ENCODE measurements at places on chromosomes 4 and X.

- no peak for DNase-seq
These were observed 63.5 kb downstream of the GEMIN8 start for GRCh38 chrX:13966071-13966792.

- DNase-seq, result no peak
These were observed 313.0 kb downstream of the ARHGAP10 start for GRCh38 chr4:148044912-148045352.

GRCh38 chr4:168717847-168718246 is 221.0 kb downstream of the PALLD start:
- no peak for DNase-seq

DNA sequence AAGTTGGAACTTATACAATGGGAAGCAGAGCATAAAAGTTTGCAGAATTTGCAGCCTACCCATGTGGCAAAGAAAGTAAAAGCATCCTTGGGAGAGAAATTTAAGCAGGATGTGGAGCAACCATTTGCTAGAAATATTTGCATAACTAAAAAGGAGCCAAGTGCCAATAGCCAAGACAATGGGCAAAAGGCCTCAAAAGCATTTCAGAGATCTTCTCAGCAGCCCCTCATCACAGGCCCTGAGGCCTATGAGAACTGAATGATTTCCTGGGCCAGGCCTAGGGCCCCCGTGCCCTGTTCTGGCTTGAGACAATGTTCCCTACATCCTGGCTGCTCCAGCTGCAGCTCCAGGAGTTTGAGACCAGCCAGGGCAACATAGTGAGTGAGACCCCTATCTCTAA is 25.3 kb upstream of the RAB28 start:
- no peak for DNase-seq

GRCh38 chrX:129534816-129535578 is 5.1 kb upstream of the OCRL start:
- DNase-seq, result no peak

- DNase-seq, result no peak
These were observed 58.0 kb downstream of the PPP3CA start for GRCh38 chr4:101289306-101289705.

DNA sequence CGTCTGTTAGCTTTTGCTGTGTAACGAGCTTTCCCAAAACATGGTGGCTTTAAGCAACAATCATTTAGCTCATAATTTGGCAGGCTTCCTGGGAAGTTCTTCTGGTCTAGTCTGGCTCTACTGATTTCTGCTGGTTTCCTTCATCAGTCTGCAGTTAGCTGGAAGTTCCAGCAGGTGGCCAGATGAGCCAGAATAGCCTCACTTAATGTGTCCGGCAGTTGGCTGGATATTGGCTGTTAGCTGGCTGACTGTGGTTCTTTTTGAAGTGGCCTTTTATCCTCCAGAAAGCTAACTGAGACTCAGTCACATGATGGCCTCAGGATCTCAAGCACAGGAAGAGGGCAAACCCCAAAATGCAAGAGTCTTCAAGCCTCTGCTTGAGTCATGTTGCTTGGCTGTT is 34.9 kb downstream of the FTHL17 start:
- peak; percentile 26 for DNase-seq

DNA sequence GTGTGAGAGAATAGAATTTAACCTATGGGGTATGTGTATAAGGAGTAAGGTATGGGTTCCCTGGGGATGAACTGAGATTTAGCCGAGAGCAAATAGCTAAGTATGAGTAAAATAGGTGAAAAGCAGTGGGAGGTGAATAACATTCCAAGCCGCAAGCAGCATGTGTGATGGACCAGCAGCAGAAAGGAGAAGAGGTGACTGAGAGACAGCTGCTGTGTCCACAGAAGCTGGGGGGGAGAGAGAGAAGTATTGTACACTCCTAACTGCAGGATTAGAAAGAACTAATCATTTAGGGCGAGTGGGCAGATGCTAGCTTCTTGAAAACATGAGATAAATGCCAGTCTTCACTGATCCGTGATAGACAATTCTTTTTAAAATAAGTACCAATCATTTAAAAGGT is 296.0 kb downstream of the KLHL4 start:
- no peak for DNase-seq

GRCh38 chrX:123454712-123455431 is 270.8 kb downstream of the GRIA3 start:
- DNase-seq, result no peak

DNA sequence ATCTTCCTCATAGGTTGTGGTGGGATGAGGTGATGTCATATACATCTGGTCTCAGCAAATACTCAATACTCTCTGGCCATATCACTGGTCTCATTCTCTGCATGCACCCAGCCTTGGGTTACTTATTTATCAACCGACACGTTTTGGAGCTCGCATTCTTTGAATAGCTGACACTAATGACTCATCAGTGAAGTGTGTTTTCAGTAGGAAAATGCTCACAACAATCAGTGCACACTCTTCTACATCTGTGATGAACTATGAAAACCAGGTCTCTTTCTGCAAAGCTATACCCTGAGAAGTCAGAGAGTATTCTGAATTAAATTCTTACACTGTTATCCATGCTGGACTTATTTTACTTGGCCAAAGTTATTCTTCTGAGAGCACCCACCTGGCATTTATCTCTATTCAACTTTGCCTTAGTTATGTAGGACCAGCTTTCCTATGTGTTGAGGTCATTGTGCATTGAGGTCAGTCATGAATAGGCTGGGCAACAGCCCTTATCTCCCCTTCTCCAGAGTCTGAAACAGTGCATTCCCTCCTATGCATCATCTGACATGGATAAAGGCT is 58.7 kb upstream of the DHX15 start:
- DNase-seq, result no peak

DNA sequence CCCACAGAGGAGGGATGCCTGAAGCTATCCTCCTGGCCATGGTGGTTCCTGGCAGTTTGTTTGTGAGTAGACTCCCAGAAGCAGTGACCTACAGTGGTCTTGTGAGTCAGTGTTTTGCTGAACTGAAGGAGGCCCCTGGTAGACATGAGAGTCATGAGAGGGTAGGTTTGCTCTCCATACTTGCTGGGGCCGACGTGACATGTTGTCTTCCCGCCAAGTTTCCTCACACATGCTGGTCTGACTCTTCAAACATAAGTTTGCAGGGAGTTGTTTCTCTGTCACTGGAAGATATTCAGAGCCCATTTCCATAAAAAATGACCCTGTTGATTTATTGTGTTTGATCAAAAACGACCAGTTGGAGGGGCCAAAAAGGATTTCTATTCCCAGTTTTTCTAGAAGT is 131.1 kb upstream of the SCML1 start:
- no peak for DNase-seq

DNA sequence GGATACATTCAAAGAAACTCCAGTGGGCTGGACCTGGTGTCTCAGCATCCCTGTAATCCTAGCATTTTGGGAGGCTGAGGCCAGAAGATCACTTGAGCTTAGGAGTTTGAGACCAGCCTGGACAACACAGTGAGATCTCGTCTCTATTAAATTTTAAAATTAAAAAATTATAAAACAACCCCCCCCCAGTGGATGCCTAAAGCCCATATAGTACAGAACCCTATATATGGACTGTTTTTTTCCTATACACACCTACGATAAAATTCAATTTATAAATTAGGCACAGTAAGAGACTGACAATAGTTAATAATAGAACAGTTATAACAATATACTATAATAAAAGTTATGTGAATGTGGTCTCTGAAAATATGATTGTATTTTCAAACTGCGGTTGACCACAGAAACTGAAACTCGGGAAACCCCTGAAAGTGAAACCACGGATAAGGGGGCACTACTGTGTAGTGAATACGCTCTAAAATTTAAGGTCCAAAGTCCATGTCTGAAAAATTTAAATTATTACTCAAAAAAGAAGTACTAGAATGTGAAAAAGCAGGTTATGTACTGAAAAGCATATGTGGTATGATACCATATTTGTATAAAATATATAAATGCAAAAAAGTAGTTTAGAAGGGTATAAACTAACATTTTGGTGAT is 2.0 kb downstream of the SMIM14 start:
- peak; percentile 46 for DNase-seq

DNA sequence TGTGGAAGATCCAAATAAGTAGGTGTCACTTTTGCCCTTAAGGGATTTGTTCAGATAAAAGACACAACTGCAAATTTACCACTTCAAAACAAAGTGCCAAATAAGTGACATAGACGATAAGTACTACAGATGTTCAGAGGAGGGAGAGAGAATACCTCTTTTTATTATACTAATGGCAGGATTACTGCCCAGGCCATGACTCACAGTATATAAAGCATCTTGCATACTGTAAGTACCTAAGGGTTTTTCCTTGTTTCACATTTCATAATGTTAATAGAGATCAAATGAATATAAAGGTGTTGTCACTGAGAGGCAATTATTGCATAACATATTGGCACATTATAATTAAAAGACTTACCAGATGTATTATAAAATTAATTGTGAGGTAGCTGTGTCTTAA is 46.4 kb downstream of the PTPN13 start:
- no peak for DNase-seq

DNA sequence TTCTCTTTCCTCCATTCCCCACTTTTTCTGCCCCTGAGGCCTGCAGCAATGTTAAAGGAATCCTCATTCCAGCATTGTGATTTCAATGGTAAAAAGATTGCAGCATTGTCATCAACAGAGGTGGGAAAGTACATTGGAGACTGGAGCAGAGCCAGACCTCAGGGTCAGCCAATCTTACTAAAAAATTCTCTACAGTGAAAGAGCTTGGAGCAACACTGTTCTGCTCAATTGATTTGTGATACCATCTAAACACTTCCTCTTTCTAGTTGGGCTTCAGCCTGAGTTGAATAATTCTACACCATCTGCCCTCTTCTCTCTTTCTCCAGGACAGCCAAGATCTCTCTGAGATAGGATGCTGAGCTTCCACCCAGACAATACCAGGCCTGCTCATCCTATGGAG is 176.5 kb downstream of the AR start:
- no peak for DNase-seq

DNA sequence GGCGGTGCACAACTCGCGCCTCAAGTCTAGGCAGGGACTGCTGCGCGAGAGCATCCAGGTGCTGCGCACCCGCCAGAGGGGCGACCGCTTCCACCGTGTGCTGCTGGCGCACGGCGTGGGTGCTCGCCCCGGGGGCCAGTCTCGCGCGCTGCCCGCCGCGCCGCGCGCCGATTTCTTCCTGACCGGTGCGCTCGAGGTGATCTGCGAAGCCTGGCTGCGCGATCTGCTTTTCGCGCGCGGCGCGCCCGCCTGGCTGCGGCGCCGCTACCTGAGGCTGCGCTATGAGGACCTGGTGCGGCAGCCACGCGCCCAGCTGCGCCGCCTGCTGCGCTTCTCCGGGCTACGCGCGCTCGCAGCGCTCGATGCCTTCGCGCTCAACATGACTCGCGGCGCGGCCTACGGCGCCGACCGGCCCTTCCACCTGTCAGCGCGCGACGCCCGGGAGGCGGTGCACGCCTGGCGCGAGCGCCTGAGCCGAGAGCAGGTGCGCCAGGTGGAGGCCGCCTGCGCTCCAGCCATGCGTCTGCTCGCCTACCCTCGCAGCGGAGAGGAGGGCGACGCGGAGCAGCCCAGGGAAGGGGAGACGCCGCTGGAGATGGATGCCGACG is 1.3 kb downstream of the CHST7 start:
- peak; percentile 69 for DNase-seq

GRCh38 chrX:125710403-125711062 is 390.9 kb downstream of the TEX13C start:
- DNase-seq, result no peak

DNA sequence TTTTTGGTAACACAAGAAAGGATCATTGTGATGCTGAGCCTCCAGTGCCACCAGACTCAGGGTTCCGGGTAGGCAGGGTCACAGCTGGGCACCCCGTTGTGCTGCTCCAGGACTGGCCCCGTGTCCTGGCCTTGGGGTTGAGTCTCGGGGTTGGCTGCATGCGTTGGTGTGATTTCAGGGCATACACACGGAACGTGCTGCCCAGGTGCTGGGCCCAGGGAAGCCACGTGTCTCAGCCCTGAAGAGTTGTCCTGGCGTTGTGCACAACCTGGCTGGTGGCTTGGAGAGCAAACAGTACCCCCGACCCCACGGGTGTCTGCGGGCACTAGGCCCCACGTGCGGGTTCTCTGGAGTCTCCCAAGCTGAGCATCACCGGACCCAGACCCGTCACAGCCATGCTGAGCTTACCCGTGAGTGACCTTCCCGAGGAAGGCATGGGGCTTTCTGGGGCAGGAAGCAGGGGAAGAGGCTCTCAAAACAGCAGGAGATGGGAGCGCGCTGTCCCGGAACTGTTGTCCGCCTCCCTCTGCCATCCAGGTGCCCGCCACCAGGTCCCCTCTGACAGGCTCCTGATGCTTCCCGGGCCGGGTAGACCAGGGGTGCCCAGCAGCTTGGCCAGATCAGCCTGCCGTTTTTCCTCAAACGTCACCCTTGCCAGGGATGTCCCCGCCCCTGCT is 66.1 kb upstream of the ENPP6 start:
- no peak for DNase-seq

DNA sequence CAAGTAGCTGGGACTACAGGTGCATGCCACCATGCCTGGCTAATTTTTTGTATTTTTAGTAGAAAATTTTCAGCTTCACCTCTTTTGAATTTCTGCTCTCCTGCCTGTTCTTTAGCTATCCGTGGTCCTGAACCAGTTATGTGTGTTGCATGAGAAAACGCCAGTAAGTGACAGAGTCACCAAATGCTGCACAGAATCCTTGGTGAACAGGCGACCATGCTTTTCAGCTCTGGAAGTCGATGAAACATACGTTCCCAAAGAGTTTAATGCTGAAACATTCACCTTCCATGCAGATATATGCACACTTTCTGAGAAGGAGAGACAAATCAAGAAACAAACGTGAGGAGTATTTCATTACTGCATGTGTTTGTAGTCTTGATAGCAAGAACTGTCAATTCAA is 13.9 kb downstream of the ALB start:
- no peak for DNase-seq

- DNase-seq, result no peak
These were observed 56.6 kb downstream of the SPATA18 start for GRCh38 chr4:52107745-52108144.

- no peak for DNase-seq
These were observed 971.1 kb upstream of the HS3ST1 start for GRCh38 chr4:12399781-12400180.

GRCh38 chrX:118630848-118631247 is 96.6 kb upstream of the IL13RA1 start:
- no peak for DNase-seq

GRCh38 chrX:100319716-100320115 is 90.4 kb downstream of the PCDH19 start:
- DNase-seq, result no peak

DNA sequence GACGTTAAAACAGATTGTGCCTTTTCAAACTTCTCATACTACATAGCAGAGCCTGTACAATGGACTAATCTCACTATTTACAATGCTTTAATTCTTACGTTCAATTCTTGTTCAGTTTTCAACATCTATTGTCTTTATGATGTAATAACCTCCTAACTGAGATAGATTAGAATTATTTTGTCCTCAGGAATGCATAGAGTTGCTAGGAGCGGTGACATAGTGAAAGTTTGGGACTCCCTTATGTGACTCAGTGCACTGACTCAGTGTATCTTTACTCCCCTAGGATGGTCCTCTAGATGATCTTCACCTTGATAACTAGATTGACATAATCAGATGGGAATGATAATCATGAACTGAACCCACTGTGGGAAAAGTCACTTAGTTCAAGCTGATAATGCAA is 151.5 kb downstream of the VEGFC start:
- no peak for DNase-seq

- DNase-seq, result no peak
These were observed 99.8 kb upstream of the TEX13D start for GRCh38 chrX:124232523-124233201.
